Sigmoid colon (tissue), 7 donors: ENCODE measurements at places on chromosomes 12 and 14. TPM values are rescaled to one million over a fixed set of nuclear protein-coding genes. Genes with fewer than 3 reads are reported as not detected.

The TAS2R19 gene
- polyA plus RNA-seq, result not detected

The PTHLH gene
- polyA plus RNA-seq, result 0.55 TPM

The FOXM1 gene
- 34.9 TPM for polyA plus RNA-seq

The PKP2 gene
- polyA plus RNA-seq, result 45.2 TPM

DNA sequence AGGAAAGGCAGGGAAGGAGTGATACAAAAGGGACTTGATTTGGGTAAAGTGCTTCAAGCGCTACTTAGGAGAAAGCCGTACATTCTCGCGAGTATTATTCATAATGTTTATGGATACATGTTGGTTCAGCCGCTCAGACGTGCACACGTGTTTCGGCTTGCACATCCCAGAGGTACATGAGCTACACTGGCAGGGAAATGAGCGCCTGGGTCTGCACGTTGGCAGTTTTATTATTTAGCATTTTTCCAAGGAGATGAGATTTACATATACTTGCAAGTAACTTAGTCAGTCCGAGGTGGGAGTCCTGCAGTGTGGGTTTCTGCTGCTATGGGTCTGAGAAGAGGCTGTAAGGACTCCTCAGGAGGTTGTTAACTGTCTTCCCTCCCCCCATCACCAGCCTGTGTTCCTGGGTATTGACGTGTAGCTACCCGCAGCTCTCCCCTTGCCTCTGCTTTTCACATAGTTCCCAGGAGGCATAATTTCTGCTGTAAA lies 1.5 kb downstream of the PRKCH start:
- no peak for DNase-seq

GRCh38 chr14:79510659-79511058 lies 700.6 kb downstream of the DIO2 start:
- DNase-seq, result no peak

DNA sequence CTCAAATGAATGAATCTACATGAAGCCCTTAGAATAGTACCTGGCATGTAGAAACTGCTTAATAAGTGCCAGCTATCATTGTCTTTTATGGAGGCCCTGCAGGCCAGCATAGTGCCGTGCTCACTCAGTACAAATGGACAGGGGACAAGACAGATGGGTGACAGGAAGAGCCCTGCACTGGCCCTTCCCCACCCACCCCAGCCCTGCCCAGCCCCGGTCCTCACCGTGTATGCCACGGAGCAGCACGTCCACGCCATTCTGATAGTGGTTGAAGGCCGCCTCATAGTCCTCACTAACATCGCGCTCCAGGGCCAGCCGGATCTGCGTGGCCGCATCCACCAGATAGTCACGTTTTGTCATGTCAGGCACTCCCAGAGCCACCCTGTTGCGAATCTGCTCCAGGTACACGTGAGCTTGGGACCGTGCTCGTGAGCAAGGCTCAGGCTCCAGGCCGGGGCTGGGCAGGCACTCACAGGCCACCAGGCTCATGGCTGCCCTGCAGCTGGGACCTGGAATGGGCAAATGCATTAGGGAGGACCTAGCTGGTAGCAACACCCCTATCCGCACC lies 1.9 kb downstream of the RPS6KL1 start:
- peak; percentile 56 for DNase-seq

DNA sequence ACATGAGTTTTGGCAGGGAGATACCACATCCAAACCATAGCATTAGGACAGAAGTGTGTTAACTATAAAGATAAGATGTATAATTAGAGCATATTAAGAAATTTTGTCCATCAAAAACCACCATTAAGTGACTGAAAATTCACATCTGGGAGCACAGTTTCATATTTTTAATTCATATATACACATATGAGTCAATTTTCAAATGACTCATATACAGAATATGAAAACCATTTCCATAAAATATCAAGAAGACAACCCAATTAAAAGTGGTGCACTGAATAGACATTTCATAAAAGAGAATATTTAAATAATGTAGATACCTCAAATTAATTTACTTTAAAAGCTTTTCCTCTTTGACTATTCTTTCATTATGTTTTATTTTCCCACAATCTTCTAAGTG lies 25.3 kb downstream of the MUCL1 start:
- DNase-seq, result no peak

DNA sequence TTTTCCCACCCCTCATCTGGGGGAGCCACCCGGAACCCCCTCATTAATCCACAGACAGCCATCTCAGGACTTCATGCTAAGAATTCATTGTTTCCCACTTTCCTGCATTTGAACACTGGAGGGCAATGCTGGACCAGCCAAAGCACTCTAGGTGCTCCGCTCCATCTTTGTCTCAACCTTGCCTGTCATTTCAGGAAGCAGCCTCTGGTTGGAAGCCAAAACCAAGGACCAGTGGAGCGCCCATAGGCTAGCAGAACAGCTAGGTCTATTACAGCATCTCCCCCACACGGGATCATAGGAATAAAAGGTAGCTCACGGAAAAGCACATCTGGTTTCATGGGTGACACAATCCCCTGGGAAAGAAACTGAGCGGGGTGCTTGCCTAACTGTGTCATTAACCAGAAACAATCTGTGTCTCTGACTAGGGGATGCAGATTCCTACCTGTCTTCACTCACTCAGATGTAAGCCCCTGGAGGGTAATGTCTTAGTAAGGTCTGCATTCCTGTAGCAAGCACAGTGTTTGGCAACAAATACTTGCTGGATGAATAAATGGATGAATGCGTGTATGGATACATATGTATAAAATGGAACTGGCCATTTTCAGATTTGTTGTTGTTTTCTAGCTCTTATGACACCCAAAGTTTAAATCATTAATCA lies 197.0 kb downstream of the DAD1 start:
- DNase-seq, result peak; percentile 72
